ENCODE measurements at places on chromosomes 13 and 19.

DNA sequence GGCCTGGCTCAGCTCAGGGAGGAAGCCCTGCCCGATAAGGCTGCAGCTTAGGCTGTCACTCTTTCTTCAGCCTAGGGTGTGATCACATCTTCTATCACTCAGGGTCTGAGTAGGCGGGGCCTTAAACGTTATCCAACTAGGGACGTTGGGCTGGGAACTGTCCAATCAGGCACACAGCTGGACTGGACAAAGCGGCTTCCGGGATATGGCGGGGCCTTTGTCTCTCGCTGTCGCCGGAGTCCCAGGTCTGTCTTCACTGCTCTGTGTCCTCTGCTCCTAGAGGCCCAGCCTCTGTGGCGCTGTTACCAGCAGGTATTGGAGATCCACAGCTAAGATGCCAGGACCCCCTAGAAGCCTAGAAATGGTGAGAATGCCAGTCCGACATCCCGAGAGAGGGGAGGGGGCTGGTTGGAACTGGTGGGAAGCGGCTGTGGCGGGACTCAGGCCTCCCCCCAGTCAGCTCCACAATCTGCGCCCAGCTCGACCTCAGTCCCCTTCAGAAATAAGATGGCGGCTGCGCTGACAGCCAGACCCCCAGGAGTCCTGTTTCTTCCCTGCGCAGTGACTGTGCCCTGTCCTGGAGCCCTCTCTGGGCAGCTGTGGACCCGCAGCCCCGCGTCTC lies at the start of gene ZNF254:
Gene ZNF254, plus strand, starts transcription at position 214 of the 622 bp plus-strand sequence. Its CDS starts 121 bp downstream, at position 335.
- DNase-seq = peak; percentile 24

DNA sequence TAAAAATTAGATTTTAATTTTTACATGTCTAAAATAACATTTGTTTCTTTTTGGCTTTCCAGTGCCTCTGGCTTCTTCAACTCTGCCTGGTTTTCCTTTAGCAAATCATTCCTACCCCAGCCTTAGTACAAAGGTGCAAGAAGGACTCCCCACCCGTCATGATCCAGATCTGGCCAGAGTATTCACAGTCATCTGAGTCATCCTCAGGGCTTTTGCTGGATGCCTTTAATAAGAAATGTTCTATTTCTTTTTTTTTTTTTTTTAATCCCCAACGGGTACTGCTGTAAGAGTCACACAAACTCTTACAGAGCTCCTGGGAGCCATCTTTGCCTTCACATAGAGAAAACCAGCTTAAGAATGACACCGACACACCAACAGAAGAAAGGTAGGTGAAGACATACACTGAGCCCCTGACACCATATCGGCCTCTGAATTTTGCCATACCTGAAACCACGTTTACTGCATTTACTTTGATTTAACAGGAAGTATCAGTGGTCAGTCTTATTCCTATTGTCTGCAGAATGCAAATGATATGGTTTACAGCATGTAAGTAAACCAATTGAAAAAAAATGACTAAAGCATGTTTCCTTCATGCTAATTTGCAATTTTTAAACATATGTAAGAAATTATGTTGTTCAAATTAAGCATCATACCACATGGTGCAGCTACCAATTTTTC lies 184.4 kb downstream of the NALCN start:
- DNase-seq = no peak

DNA sequence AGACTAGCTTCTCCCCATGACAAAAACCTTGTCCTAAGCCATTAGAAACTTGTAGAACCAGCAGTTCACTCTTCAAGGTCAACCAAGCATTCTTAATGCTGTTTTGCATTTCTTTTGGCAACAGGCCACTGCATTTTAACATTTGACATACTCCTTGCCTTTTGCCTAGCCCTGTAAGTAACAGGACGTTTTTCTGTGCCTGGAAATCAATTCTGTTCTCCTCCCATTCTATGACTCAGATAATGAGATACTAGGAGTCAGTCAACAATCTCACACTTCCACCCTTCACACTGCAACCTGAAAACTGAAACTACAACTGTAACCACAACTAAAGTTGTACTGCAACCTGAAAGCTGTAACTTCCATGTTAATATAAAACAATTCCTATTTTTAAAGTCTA lies 268.7 kb downstream of the MZT1 start:
- no peak for DNase-seq

DNA sequence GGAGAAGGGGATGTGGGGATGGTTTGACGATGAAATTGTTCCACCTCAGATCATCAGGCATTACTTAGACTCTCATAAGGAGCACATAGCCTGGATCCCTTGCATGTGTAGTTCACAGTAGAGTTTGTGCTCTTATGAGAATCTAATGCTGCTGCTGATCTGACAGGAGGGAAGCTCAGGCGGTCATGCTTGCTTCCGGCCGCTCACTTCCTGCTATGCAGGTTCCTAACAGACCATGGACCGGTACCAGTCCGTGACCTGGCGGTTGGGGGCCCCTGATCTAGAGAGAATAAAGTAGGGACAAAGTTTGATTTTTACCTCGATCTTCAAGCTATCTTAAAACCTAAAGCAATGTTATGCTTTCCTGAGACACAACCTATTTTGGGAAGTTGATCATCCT lies 373.8 kb upstream of the ARGLU1 start:
- no peak for DNase-seq

GRCh38 chr19:23823952-23824389 lies 65.3 kb upstream of the ZNF681 start:
- no peak for DNase-seq

DNA sequence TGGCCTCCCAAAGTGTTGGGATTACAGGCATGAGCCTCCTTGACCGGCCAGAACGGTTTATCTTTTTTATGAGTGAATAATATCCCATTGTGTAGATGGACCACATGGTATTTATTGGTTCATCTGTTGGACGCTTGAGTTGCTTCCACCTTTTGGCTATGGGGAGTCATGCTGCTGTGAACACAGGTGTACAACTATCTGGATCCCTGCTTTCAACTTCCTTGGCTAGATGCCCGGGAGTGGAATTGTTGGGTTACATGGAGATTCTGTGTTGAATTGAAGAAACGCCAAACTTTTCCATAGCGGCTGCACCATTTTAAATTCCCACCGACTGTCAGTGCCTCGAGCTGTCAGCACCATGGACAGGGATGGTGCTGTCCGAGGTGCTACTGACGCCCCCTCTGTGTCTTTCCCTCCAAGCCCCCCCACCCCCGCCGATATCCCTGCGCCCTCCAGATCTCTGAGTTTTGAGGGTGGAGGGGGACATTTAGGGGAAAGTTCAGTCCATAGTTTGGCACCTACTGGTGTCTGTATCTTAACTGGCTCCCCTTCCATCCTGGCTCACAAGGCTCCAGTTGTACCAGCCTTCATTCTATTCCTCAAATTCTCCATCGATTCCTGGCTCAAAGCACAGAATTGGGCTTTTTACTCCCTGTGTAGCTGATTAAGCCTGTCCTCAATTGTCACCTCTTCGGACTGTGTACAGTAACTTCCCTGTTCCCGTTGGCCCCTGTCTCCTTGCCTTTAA lies 27.3 kb downstream of the PNPLA6 start:
- DNase-seq = no peak

DNA sequence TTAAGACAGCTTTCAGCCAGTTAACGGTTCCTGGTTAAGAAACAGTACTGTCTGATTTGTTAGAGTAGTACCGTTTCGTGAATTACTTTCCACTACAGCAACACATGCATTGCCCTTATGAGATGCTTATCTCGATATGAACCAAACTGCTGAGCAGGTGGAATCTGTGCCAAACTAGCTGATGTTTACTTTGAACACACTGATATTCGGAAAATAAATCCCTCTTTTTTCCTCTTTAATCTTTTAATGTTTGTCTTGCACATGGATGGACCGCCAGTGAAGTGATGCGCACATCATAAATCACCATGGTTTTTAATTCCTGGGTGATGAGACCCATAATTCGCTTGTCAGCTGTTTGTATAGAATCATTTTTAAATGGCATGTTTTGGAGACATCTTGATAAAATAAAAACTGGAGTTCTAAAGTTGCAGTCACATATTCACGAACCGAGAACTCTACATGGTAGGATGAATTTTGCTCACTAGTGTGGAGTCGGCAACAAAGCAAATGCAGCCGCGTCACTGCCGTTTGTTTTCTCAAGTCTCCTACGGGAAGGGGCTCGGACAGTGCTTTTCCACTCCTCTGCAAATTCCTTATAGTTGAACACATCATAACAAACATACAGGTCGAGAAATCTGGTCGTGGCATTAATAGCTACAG lies 1.1 kb downstream of the GJA3 start:
- DNase-seq = no peak

DNA sequence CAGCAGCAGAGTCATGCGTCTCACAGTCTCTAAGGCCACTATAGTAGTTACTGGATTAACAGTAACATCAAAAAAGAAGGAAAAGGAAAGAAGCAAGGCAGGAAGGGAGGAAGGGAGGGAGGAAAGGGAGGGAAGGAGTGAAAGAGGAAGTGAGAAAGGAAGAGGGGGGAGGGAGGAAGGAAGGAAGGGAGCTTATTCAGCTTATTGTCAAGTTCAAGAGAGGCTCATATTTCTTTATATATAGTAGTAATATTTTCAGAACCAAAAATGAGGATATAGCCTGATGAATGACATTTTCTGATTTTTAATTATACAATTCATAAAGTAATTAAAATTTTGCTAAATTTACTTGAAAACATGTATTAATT lies 17.7 kb upstream of the RUBCNL start:
- DNase-seq = no peak

GRCh38 chr13:74892096-74892495 lies 589.9 kb downstream of the TBC1D4 start:
- DNase-seq = no peak

DNA sequence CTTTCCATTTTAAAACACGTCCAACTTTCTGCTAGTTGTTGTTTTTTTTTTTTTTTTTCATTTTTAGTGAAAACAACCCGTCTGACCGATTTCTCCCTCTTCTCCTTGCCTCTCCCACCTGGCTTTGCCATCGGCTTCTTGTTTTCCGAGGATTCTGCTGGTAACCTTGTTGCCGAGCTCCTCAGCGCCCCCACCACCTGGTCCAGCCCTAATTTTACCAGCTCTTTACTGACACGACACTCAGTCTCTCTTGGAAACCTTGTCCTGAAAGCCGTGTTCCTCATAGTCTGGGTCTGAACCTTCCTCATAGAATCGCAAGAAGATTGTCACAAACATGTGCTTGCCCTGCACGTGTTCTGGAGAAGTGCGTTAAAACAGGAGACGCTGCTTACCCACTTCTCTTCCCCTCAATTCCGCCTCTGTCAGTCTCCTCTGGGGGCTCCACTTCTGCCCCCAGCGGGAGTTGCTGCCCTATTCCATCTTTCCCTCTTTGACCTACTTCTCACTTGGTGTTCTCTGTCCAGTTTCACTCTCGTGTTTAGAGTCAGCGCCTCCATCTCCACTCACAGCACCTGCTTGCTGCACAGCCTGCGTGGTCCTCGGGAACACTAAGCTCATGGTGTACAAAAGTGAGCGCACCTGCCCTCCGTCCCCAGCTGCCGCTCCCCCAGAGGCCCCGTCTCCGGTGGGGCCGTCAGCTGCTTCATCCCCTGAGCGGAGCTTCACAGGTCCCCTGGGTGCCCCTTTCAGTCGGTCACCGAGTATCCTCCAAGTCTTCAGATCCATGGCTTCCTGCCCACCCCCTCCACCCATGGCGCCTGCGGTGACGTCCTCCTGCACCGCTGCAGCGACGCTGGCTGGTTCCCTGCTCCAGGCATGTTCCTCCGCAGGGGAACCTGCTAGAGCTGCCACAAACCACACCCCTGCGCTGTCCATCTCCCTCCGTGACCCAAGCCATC lies 65.1 kb downstream of the TM9SF2 start:
- no peak for DNase-seq

DNA sequence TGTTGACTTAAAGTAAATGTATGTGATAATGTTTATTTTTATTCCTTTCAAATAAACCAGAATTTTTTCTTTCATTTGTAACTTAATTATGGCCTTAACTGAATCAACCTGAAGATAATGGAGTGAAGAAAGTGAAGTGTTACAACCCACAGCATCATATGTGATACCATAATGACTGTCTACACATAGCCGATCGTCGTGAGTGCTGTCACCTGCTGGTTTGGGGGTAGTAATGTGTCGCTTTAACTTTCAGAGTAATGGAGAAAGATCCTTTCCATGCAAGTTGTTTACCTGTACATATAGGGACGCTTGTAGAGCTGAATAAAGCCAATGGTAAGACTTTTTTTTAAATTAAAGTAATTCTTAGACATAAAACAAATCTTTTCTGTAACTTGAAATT lies 9.9 kb downstream of the CDC16 start:
- no peak for DNase-seq

Data from stimulated activated CD4-positive, alpha-beta T cell treated with anti-CD3 and anti-CD28 coated beads, Interleukin-1b, Interleukin-23, amount 100 ng/mL, for 1 hour (primary cell).